ENCODE measurements at places on chromosomes 16 and 17.

DNA sequence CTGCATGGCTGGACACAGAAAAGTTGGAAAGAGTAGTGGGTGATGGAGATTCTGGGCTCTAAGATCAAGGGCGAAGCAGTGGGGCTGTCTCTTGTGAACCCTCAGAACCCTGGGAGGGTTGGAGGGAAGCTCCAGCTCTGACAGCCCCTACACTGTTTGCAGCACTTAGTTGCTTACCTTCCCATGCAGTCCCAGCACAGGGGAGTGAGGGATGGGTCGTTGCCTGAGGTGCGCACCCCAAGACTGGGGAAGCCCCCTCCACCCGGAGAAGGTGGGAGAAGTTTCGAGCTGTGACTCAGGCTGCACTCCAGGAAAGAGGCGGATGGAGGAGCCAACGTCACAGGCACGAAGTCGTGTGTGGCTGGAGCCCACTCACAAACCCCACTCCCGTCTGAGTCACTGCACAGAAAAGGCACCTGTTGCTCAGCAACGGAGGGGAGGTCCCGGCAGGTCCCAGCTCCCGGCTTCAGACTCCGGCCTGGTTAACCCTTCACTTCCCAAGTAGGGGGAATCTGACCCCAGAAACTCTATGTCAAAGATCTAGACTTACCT is 60.1 kb downstream of the AIPL1 start:
- no peak for DNase-seq

- DNase-seq = no peak
Measured at GRCh38 chr17:14923981-14924380, 341.1 kb downstream of the PMP22 start.

- no peak for DNase-seq
Measured at GRCh38 chr17:29388937-29389336, 1.2 kb upstream of the TAOK1 start.

- DNase-seq = no peak
Measured at GRCh38 chr16:67154578-67155294, 3.9 kb upstream of the B3GNT9 start.

- DNase-seq = no peak
Measured at GRCh38 chr17:70423562-70423961, 254.2 kb downstream of the KCNJ2 start.

DNA sequence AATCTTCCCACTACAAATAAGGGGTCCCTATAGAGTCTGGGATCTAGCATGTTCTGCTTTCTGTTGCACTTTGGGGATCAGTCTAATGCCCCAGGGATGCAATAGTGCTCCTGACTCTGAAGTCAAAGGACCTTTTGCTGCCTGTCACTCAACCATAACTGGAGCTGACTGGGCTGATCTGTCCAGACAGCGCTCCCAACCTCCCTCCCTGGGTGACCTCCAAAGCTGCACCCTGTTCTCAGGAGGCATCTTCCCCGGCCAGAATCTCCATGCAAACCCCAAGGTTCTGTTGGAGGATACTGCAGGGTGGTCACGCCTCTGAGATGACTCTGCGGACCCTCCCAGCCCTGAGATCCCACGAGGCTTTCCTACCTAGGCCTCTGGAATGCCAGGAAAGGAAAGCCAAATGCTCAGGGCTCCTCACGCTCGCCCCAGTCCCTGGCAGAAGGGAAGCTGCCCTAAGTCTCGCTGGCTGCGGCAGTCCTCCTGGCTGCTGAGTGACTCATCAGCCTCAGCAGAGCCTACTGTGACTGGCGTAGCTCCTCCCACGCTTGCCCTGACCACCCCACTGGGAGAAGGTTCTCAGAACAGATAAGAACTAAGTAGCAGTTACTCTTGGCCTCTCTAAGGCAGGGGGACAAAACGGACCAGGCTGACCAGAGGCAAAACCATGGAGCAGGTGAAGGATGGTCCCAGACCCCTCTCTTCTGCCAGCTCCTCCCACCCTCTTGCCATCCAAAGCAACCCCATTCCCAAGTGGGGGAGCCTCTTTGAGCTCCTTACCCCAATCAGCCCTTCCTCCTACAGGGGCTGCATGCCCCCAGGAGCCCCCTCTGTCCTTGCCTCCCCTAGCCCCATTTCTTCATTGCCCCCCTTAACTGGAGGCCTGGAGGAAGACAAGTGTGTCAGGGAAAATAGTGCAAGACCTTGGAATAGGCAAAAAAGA is 124.1 kb upstream of the TNRC6C start:
- peak; percentile 46 for DNase-seq

DNA sequence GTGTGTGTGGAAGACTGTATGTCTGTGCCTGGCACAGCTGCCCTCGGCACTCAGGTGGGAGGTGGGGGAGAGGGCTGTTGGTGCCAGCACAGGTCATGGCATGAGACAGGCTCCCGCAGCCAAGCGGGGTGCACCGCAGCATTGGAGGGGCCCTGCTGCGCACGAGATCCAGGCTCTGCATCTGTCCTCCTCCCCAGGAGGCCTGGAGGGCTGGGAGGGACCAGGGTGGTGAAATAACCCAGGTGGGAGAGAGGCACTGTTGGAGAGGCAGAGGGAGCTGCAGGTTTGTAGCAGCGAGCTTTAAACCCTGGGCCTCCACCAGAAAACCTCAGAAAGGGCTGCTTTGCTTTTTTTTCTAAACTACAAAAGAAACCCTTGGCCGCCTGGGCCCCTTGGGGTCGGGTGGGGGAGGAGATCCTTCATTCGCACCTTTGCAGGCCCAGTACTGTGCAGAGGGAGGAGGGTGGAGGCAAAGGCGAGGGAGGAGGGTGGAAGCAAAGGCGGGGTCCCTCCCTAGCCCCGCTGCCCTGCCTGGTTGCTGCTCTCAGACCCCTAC is 241.7 kb downstream of the SEC14L1 start:
- DNase-seq = no peak

DNA sequence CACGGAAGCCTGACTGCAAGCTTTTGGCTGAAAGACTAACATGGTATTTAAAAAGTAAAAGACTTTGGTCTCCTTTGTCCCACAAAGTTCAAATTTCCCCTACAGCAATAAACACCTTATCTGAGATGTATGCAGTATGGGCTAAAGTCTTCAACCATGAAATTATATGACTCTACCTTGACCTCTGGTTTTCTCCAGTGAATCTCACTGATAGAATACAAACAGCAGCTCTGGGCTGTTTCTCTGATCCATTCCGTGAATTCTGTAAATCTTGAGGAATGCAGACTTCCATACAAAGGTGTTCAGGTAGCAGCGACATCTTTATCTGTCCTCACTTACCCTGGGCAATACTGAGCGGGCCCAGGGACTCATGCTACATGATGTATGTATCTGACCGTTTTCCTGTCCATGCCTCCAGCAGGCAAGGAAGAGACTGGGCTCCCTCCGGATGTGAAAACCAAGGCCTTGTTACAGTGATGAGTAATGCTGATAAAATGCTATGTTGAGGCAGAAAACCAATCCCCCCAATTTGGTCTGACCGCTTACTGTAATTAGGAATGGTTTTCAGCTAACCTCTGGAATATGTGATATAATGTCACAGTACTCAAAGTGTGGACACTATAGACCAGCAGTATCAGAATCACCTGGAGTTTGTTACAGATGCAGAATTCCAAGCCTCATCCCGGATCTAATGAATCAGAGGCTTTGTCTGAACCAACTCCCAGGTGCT is 589.8 kb downstream of the HS3ST4 start:
- DNase-seq = no peak

DNA sequence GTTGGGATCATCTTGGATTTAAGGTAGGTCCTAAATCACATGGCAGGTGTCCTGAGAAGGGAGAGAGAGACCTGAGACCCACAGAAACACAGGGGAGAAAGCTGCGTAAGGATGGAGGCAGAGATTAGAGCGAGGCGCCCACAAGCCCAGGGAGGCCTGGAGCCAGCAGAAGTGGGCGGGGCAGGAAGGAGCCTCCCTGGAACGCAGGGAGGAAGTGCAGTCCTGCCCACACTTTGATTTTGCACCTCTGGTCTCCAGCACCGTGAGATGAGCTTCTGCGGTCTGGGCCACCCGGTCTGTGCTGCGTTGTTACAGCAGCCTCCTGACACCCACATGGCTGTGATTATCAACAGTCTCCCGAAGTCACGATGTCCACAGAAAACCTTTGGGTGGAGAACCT is 6.4 kb downstream of the DNASE1L2 start:
- no peak for DNase-seq

DNA sequence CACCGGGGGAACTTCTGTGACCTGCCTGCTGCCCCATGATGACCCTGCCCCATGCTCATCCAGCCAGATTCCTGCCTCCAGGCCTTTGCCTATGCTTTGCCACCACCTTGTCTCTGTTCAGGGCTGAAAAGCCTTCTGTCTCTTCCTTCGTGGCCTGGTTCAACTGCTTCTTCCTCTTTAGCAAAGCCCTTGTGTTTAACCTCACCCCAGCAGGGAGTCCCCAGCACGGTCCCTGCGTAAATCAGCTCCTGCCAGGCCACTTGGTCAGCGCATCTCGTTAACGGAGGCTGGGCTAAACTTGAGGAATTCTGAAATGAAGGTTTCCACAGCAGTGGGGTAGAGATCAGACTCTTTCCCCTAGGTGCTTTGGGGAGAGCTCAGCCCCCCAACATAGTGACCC is 16.1 kb upstream of the KCNJ12 start:
- DNase-seq = no peak
